ENCODE measurements at places on chromosomes 1 and 21.

GRCh38 chr1:239367196-239367810 is 19.1 kb upstream of the CHRM3 start:
- DNase-seq, result no peak

- no peak for DNase-seq
Observed at GRCh38 chr1:163029901-163030300, 39.3 kb upstream of the RGS4 start.

DNA sequence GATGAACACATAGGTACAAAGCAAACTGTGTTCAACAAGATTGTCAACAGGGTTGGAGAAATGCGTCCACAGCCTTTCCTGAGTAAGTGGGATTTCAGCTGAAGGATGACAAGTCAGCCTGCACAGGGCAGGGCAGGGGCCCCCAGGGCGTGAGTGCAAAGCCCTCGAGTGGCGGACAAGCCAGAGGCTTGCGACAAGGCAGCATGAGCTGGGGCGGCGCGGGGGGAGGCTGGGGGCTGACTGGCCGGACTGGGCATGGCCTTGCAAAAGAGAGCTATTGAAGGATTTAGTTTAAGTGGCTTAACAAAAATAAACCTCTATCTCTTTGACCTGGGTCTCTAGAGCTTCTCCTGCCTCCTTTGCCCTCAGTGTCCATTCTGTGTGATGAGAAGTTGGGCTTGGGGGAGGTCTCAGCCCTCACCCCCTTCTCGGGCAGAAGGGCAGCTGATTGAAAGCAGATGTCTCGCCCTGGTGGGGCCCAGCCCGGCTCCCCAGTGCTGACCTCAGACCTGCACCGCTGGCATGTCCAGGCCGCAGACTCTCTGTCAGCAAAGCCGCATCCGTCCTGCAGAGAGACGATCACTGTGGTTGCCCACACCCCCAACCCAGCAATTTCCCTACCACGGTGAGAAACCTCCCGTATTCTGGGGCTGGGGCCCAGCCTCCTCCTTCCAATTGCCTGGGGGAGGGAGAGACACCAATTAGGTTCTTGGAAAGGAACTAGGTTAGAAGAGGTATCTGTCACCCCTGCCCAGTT is 24.3 kb upstream of the EPS8L3 start:
- no peak for DNase-seq

GRCh38 chr1:6001992-6002576 is 9.9 kb upstream of the NPHP4 start:
- DNase-seq, result no peak

DNA sequence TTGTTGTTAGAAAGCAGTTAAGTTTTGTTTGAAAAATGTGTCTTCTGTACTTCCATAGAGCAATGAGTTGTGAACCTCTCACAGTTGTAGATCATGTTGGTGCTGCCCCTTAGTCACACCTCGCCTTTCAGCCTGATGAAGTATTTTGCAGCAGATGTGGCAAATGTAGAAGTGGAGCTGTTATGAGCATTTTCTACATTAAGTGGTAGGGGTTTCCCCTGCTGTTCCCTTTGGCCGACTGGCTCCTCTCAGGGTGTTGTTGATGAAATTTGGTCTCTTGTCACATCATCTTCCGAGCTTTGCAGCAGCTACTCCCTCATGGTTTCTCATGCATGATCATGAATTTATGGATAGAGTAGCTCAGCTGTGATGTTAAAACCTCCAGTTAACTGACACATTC is 33.6 kb upstream of the DENND1B start:
- DNase-seq, result no peak

GRCh38 chr21:20802631-20803260 is 195.5 kb upstream of the NCAM2 start:
- no peak for DNase-seq

DNA sequence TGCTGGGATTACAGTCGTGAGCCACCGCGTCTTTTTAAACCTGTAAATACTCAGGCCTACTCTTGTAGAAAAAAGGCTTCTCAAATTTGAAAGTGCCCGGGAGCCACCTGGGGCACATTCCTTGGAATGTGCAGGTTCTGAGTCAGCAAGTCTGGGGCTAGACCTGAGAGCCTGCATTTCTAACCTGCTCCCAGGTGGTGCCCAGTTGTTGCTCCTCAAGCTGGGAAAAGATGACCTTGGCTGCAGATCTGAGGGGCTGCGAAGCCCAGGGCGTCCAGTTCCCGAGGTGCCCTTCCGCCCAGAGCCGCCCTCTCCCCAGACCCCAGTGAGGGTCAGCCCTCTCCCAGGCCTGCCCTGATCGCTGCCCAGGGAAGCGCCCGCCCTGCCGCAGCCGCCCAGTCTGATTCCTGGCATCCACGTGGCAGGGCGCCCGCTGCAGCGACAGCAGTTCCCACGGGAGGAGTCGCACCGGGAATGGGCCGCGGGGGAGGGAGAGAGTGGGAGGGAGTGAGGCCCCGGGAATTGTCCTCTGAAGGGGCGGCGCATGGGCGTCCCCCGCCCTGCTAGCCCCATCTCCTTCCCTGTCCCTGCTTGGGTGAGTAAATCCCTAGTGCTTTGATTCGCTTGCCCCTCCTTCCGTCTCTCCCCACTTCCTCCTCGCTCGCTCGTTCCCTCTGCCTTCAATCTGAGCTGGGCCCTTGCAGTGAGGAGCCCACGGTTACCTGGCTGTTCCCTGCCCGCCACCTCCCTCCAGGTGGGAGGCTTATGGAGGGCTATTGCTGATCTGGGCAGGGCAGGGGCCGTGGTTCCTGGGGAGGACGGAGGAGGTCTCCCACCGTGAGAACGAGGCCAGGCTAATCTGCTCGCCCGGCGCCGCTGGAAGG is 18.8 kb upstream of the TENT5B start:
- DNase-seq, result no peak

- DNase-seq, result no peak
Observed at GRCh38 chr1:145751491-145752037, 32.3 kb downstream of the CD160 start.

Measured in stimulated activated CD4-positive, alpha-beta T cell treated with anti-CD3 and anti-CD28 coated beads, Interleukin-4, amount 100 ng/mL, for 4 hours (primary cell).